Foreskin fibroblast (primary cell): ENCODE measurements at places on chromosomes 6 and 20.

- DNase-seq: no peak
Measured at GRCh38 chr20:36384022-36384619, 78.0 kb downstream of the DLGAP4 start.

DNA sequence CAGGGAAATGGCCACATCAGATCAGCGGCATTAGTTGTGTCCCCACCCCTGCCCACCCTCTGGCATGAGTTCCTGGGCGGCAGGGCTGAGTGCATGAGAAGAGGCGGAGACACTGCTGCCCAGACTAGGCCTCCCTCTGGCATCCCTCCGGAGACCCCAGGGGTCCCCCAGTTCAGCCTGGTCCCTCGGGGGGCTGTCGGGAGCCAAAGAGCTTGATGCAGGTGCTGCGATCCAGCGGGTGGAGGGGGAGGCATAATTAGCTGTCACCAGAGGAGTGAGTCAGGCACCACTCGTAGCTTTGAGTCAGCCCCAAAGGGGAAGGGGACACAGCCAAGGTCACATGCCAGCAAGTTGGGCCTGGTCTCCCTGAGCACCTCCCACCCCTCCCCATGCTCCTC, 34.5 kb downstream of the DLGAP4 start:
- DNase-seq: no peak

- DNase-seq: no peak
Measured at GRCh38 chr20:56736285-56736857, 107.3 kb downstream of the TFAP2C start.

DNA sequence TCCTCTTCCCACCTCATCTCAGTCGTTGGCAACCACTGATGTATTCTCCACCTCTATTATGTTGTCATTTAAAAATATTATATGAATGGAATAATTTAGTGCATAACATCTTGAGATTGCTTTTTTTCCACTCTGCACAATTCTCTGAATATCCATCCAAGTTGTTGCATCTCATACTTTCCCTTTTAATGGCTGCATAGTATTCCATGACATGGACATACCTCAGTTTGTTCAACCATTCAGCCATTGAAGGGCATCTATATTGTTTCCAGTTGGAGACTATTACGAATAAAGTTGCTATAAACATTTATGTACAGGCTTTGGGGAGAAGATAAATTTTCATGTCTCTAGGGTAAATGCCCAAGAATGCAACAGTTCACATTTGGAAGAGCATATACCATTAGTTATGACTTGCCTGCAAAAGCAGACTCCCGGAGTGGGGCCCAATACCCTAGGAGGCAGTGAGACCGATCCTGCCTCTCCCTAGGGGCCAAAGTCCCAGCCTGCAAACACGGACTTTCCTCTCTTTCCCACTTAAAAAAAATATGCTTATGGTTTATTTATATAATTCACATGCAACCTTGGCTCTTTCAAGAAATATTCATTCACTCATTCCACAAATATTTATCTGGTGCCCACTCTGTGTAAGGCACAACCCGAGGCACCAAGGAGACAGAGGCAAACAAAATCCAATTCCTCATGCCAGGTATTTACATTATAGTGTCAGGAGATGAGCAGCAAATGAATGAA, 227.0 kb upstream of the PMEPA1 start:
- DNase-seq: no peak
